ENCODE measurements at places on chromosomes 1 and 21.

DNA sequence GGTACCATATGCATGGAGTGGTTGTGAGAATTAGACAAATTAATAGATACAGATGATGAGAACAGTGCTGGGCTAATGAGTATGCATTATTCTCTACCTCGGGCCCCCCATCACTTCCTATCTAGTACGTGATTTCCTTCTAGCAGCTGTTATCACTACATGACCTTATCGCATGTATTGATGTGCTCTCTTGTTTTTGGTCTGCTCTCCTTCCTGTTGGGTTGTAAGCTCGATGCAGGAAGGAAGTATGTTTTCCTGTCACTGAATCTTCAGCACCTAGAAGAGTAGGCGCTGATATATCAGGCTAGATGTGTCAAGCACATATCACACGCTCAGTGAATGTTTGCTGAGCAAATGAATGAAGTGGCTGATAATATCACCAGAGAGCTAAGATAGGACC, 43.9 kb upstream of the IFNAR2 start:
- no peak for DNase-seq

DNA sequence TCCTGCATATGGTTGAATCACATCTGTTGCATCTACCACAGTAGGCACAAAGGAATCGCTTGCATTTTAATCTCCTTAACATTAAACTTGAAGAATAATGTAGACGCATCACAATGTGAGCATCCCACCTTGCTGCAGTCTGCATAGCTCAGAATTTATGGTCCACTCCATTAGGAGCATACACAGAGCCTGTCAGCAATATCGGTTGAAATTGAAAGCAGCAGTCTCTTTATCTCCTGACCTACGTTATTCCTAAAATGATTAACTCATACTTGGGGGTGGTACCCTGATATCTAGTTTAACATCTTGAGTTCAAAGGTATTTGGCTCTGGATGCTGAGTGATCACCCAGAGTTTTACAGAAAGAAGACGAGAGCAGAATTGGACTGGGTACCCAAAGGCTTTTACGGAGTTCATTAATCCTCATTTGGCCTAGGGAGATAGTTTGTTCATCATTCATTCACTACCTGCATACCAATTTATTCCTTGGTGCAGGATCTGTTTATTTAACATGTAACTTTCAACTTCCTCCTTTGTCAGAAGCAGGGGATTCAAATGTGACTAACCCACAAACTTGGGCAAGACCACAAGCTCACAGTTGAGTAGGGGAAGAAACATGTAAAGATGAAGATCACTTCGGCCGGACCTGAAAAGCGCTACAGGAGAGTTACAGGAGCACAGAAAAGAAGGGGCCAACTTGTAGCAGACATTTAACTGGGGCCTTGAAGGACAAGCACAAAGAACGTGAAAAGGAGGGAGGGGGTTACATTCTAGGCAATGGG, 187.9 kb downstream of the DAB1 start:
- no peak for DNase-seq

DNA sequence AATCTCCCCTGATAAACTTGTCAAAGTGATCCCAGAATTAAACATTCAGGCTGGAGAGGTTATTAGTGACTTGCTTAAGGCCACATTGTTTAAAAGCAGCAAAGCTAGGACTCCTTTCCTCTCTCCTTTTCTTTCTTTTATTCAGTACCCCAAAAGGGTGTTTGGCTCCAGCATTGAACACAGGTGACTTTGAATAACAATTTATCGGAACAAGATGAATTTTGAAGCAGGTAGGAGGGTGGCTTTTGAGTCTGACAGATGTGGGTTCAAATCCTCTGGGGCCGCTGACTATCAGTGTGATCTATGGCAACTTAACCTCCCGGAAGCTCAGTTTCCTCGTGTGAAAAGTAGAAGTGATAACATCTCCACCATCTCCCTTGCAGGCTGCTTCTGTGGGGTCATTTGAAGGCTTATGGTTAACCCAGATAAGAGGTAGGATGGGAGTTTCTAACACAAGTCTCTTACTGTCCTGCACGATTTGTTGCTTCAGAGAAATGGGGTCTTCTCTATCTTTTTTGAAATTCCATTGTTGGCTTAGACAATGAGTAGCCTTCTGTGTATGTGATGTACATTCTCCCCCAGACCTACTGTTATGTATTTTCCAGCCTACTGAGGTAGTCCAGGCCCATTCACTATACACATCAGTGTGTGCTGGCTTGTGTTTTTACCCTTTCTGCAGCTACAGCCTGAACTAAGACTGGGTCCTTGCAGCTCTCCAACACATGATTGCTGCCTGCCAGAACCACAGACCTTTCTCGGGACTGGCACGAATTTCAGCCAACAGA, 29.0 kb downstream of the JUN start:
- DNase-seq = no peak

DNA sequence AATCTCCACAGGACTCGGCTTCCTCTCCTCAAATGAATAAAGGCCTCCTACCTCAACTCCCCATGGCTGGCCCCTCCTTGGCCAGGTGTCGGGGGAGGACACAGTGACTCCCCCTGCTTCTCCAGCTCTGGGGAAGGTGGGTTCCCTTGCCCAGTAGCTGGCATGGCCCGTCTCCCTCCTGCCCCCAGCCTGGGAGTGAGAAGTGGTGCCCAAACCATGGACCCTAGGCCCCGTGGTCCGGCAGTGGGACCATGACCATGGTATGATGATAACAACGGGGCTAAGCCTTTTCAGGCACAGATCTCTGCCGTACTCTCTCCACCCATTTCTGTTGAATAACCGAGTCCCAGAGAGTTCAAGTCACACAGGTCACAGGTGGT, 11.2 kb downstream of the PLA2G2F start:
- DNase-seq = no peak

DNA sequence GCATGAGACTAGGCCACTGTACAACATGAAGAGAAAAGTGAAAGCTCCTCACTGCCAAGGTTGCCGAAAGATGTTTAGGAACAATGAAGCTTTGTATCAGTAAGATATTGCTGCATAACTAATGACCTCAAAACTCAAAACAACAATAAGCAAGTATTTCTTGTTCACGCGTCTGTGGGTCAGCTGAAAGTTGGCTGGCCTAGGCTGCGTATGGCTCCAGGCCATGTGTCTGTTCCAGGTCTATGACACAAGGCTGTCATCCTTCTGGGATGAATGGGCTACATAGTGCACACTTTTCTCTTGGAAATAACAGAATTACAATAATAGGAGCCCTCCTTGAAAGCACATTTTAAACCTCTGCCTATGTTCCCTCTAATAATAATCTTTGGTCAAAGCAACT, 515.9 kb downstream of the PLPP3 start:
- DNase-seq = no peak

DNA sequence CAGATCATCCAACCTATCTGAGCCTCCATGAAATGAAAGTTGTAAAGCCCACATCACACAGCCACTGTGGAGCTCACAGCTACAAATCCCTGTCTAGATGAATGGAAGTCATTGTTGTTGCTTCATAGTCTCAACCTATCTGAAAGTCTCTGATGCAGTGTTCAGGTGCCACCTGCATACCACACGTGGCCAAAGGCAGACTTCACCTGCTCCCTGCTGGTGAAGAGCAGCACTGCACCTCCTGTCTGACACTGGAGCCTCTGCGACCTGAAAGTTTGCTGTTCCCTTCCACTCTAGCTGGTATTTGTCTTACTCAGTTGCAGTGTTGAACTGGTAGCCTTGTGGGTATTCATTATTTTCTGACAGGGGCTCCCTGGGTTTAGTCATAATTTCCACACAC, 18.4 kb downstream of the LORICRIN start:
- no peak for DNase-seq

DNA sequence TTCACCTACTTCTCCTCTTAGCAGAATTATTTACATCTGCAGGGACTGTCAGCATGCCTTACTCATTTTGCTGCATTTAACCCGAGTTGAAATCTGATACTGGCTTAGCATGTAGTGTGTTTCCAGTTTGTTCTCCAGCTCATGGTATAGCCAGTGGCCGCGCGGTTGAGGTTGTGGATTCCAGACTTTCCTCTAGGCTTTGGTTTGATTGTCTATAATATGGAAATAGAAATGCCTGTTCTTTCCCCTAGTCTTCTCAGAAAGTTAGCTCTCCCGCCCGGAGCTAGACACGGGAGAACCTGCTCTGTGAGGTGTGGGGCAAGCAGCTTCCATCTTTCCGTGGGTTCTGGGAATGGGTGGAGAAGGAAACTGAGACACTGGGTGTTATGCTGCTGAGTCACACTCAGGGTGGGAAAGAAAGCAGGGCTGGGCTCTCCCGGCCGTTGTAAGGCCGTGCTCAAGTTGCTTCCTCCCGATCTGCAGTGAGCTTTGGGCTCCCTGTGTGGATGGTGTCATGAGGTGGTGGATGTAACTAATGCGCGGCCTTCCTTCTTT, 206.8 kb upstream of the TMEM51 start:
- DNase-seq = no peak

- no peak for DNase-seq
These were observed 145.6 kb upstream of the C21orf91 start for GRCh38 chr21:17964716-17965115.

GRCh38 chr1:1026599-1027413, 6.9 kb downstream of the AGRN start:
- DNase-seq = no peak

GRCh38 chr1:89641781-89642180, 8.9 kb downstream of the LRRC8C start:
- no peak for DNase-seq

DNA sequence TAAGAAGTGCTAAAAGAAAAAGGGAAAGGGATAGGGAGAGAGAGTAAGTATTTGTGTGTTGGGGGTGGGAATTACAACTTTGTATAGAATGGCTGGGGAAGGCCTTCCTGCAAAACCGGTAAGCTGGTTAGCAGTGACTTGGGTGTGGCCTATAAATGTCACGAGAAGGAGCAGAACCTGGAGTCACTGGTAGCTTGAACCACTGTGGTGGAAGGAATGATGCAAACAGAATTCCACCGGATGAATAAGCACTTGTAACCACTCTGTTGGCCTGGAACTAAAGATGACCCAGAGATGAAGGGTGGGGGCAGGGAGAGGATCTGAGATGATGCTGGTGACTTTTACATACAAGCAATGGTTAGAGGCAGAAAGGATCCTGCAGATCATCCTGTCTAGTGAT, 8.9 kb downstream of the XKR8 start:
- no peak for DNase-seq

All from NCI-H446 (cell line).